ENCODE measurements at places on chromosomes 7 and 10. TPM values are rescaled to one million over a fixed set of nuclear protein-coding genes. Genes with fewer than 3 reads are reported as not detected.

DNA sequence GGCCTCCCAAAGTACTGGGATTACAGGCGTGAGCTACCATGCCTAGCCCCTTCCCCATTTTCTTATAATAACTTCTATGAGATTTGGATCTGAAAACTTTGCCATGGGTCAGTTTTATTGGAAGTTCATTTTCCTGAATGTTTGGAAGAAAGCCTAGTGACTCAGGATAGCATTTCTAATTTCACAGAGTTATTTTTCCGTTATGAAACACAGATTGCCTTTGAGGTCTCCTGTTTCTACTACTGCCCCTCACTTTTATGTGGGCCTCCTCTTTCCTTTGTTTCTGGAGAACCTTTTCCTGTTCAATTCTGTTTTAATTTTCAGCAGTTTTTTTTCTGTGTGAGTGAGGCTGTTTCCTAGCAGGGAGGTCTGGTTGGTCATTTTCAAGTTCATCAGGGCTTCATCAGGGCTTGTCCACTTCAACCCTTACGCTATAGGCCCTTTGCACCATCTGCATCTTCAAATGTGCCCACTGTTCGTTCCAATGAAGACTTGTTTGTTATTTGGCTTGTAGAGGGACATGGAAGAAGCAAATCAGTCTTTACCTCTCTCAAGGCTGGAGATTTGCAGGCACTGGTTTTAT is 58.7 kb downstream of the BMPR1A start:
- no peak for DNase-seq

DNA sequence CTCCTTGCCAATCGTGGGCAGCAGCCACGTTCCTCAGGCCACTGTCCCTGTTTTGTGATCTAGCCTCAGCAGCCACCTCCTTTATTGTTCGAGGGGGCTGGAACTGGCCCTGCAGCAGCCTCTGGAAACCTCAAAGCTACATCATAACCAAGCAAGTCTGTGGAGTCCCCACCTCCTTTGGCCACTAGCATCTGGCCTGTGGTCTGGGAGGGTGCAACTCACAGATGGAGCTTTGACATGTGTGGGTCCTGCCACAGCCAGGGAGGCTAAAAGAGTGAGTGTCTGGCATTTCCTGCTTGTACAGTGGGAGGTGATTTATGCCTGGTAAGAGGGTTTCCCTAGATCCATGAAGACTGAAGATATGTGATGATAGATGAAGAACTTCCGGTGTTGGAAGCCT is 32.3 kb upstream of the NUB1 start:
- no peak for DNase-seq

GRCh38 chr10:73965890-73966768 is 31.8 kb upstream of the VCL start:
- DNase-seq = peak; percentile 99

GRCh38 chr10:44792119-44792775 is 118.9 kb upstream of the TMEM72 start:
- no peak for DNase-seq

DNA sequence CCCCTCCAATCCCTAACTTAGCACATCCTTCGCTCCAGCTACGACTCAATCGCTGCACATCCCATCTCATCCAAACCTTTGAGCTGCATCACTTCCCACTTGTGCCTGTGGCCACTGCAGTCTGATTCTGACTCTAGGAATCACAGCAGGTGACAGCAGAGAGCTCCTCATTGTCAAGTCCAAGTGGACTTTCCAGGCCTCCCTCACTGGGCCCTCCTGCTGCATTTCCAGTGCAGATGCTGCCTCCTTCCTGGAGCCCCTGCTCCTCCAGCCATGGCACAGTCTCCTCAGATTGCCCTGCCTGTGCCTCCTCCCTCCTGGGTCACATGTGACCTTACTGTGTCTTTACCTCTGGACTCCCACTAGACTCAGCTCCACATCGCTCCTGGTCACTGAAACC is 157.3 kb downstream of the USP6NL start:
- no peak for DNase-seq

DNA sequence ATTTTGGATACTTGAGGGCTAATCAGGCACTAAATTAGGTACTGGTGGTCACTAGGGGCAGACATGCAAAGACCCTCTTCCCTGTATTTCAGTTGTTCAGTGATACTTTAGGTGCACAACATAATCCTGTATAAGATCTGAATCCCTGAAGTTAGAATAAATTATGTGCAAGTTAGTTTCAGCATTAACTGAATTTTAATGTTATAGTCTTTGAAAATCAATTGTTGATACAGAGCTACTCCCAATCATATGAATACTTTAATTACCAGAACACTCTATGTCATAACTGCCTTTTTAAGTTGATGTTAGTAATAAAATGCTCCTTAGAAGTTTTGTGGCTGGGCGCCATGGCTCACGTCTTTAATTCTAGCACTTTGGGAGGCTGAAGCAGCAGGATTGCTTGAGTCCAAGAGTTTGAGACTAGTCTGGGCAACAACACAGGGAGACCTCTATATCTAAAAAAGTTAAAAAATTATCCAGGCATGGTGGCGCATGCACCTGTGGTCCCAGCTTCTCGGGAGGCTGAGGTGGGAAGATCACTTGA is 87.1 kb upstream of the SKAP2 start:
- no peak for DNase-seq

- DNase-seq = no peak
These were observed 11.7 kb upstream of the HOXA2 start for GRCh38 chr7:27113991-27114769.

DNA sequence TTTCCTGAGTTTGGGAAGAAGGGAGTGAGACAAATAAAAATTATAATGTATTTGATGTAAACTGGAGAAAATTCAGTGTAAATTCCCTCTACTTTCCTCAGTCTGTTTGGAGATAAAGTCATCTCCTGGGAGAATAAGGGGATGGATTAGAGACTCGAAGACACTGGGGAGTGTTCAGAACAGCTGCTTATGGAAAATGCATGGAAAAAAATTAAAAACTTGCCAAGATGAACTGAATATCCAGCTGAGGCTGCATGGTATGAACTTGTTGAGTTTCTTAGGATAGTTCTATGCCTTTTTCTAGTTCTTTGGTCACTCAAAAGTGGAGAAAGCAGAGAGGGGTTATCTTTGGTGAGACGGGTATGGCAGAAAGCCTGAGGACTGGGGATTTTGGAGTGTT is 210.5 kb downstream of the BICC1 start:
- peak; percentile 35 for DNase-seq

GRCh38 chr7:80488406-80488805 is 23.5 kb downstream of the GNAT3 start:
- DNase-seq = peak; percentile 16

DNA sequence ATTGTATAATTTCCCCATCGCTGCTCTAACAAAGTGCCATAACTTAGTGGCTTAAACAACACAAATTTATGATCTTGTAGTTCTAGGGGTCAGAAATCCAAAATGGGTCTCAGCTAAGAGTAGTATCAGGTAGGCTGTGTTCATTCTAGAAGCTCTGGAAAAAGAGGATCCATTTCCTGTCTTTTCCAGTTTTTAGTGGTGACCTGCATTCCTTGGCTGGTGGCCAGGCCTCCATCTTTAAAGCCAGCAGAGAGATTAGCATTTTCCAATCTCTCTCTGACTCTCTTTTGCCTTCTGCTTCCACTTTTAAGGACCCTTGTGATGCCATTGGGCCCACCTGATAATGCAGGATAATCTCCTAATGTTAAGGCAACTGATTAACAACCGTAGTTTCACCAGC is 41.0 kb upstream of the C10orf120 start:
- no peak for DNase-seq

GRCh38 chr10:108250936-108251620 is 1086.6 kb upstream of the SORCS1 start:
- no peak for DNase-seq

- no peak for DNase-seq
These were observed 19.2 kb downstream of the ABCB4 start for GRCh38 chr7:87456247-87456646.

DNA sequence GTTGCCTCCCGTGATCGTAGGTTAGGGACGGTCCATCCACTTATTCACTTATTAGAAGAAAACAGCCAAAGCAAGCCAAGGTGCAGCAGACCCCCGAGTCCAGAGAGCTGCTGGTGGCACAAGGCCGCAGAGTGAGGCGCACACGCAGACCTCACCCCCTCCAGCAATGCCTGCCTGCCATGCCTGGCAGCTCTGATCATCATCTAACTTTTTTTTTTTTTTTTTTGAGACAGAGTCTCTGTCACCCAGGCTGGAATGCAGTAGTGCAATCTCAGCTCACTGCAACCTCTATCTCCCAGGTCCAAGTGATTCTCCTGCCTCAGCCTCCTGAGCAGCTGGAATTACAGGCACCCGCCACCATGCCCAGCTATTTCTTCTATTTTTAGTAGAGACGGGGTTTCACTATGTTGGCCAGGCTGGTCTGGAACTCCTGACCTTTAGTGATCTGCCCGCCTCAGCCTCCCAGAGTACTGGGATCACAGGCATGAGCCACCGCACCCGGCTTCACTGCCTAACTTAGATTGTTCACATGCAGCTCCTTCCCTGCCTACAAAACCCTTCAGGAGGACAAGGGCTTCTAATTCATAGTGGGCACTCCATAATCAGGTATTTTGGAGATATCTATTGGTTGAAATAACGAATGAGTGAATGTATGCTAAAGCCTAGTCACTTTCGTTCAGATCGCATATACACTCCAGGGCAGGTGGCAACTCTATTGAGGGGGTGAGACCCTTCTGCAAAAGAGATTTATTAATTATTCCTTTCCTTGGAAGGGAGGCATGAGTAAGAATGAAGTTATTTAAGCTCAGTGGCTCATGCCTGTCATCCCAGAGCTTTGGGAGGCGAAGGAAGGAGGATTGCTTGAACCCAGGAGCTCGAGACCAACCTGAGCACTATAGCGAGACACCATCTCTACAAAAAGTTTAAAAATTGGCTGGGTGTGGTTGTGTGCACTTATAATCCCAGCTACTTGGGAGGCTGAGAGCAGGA is 15.9 kb downstream of the TRIM56 start:
- no peak for DNase-seq

DNA sequence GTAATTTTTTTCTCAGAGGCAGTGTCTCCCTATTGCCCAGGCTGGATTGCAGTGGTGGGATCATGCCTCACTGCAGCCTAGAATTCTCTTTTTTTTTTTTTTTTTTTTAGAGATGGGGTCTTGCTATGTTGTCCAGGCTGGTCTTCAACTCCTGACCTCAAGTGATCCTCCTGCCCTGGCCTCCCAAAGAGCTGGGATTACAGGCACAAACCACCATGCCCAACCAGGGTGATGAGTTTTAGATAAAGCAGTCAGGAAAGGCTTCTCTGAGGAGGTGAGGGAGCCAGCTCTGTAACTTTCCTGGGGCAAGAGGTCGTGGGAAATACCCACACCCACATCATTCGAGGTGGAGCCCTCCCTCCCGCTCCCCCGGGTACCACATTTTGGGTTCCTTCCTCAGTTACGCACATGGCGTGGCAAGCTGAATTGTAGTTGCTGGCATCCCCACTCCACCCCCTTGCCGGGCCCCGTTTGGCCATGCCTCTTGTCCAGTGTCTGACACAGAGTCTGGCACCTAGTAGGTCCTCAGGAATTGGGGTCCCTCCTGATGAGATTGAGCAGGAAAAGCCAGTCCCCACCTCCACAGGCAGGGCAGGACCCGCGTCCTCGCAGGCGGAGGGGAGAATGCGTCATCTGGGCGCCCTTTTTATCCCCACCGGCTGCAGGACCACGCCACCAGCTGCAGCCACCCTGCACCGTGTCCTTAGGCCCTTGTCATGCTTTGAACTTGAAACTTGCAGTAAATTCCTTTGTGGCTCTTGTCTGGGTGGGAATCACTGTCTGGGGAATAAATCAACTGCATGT is 43.4 kb downstream of the CLIP2 start:
- no peak for DNase-seq

- no peak for DNase-seq
These were observed 330.7 kb downstream of the CDC14C start for GRCh38 chr7:49255054-49255453.

GRCh38 chr10:101120884-101121653 is 10.0 kb upstream of the TLX1 start:
- DNase-seq = no peak

- no peak for DNase-seq
These were observed 59.9 kb downstream of the KCNMA1 start for GRCh38 chr10:77577666-77578229.

- DNase-seq = peak; percentile 73
These were observed 270.6 kb downstream of the TRIL start for GRCh38 chr7:28687537-28687936.

- DNase-seq = no peak
These were observed 67.5 kb downstream of the STRA8 start for GRCh38 chr7:135300913-135301765.

DNA sequence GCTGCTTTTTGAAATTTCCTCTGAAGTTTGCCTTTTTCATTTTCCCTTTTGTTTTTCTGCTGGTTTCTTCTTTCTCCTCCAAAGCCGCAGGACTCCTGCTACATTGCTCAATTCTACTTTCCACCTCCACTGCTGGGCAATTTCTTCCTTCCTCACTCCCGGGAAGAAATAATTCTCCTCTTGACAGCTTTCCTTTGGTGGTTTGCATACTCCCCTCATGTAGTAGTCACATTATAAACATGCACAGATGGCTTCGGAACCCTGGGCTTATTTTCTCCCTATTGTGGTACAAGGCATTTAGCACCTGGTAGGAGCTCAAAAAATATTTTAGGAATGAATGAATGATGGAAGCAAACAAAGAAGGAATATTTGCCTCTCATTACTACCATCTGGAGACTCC is 977.2 kb downstream of the LRMDA start:
- no peak for DNase-seq

DNA sequence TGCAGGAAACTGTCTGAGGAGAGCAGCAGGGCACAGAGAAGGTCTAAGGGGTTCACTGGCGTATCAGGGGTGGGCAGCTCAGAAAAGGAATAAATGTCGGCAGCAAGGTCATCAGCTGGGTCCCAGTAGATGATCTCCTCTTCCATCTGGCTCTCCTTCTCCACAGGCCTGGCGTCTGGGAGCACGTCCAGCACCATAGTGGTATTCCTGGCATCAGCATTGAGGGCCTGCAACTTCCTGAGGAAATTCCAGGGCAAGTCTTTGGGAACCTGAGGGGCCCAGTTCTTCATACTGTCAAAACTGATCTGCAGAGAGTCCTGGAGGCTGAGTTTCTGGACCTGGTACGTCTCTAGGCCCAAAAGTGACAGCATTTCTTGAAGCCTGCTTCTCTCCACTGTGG is 9.6 kb upstream of the MRPS24 start:
- no peak for DNase-seq

Gene SMNDC1
- 13.8 TPM for total RNA-seq

Gene C10orf67
- total RNA-seq = 0.30 TPM

Gene MYH16
- not detected for total RNA-seq

Gene PIP4K2A
- total RNA-seq = 22.1 TPM

Gene ASB10
- total RNA-seq = 0.69 TPM

Gene CALHM2
- 11.1 TPM for total RNA-seq

Measured in skin of body (tissue), 3 donors.